Stimulated activated naive CD4-positive, alpha-beta T cell treated with Interleukin-2 at 50 U/mL for 16 hours (primary cell): ENCODE measurements at places on chromosomes 11 and 22.

DNA sequence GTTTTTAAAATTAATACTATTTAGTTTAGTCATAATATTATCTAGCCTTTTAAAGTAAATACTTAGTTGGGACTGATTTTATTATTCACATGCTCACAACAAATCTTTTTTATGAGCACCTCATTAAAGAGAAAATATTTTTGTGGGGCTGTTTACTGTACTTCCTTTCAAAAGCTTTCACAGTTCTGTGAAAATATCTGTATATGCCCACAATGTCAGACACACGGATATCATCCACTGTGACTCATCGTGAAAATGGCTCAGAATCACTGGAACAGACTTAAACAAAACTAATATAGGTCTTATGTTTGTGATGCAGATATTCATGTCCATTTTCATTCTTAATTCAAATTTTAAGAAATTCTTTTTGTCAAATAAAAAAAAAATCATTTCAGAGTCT, 305.2 kb downstream of the RAB38 start:
- DNase-seq = no peak

GRCh38 chr11:128563308-128563707, 24.1 kb downstream of the ETS1 start:
- no peak for DNase-seq

DNA sequence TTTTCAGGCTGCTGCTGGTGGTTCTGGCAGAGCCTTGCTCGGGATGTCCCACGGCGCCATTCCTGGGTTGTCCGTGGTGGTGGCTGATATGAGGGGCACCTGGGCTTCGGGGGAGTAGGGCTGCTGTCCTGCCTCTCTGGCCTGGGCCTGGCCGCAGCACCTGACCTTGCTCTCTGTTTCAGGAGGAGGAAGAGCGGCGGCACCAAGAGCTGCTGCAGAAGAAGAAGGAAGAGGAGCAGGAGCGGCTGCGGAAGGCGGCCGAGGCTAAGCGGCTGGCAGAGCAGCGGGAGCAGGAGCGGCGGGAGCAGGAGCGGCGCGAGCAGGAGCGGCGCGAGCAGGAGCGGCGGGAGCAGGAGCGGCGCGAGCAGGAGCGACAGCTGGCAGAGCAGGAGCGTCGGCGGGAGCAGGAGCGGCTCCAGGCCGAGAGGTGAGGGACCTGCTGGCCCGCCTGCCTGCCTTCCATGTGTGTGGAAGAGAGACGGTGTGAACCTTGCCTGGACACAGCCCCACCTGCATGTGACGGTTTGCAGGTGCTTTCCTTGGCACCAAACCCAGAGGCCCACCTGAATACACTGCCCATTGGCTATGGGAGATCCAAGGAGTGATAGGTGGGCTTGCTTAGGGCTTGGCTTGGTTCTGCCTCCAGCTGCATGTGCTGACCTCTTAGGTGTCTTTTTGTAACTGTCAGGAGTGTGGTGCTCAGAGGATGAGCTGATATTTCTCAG, 22.8 kb downstream of the INCENP start:
- no peak for DNase-seq

DNA sequence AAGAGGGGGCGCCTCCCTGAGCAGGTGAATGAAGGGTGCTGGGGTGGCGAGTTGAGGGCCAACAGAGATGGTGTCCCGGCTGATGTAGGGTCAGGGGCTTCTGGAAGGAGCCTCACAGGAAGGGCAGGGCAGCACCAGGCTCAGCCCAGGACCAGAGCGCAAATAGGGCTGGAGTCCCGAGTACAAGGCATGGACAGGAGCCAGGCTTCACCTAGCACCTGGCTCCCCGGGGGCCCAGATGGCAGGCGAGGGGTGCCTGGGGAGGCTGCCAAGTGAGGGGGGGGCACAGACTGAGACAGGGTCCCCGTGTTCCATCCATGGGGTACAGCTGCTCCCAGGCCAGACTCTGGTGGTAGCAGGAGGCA, 105.8 kb downstream of the KCNQ1 start:
- DNase-seq = no peak

- no peak for DNase-seq
These were observed 18.1 kb downstream of the CKAP5 start for GRCh38 chr11:46827995-46828394.

DNA sequence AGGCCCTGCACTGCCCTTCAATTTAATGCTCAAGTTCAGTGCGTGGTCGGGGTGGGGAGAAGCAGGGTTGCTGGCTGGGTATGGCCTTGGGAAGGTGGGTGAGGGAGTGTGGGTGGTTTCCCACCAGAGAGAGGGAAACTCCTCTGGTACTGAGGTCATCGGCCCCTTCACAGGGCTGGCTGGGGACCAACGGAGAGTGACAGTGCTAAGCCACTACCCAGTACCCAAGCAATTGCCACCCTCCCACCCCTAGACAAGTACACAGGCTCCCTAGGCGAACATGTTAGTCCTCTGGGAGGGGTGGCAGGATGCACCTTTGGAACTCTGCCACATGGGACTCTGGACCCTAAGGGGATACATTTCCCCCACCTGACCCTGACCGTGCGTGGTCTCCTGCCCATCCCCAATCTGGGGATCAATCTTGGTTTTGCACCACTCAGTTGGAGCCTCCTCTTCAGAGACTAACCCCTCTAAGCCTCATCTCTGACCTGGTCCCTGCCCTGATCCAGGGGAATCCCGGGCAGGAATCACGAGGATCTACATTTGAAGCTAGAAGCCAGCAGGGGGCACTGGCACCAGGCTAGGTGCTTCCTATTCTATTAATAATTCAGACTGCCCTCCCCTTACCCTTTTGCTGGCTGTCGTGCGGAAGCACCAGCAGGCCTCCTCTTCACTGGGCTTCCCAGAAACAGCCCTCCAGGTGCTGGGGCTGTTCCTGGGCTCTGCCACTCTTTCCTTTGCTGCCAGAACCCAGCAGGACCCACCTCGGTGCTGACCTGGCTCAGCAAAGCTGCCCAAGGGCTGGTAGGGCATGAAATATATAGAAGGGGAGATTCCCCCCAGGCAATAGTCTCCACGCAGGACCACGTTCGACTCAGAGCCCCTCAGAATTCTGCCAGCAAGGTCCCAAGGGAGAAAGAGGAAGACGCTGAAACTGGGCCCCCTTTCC, 377.7 kb downstream of the TENM4 start:
- DNase-seq = no peak

DNA sequence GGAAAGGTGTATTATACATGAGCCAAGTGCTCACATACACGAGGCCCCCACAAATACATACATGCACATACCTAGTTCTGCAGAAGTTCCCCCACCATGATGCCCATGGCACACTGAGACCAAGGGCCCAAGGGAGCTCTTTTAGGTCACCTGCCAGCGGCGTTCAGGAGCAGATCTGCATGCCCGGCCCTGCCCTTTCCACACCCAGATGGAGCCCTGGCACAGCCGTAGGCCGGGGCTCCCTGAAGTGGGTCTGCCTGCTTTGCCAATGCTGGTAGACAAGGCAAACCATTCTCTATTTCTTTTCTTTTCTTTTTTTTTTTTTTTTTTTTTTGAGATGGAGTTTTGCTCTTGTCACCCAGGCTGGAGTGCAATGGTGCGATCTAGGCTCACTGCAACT, 21.5 kb downstream of the NFAM1 start:
- DNase-seq = no peak

DNA sequence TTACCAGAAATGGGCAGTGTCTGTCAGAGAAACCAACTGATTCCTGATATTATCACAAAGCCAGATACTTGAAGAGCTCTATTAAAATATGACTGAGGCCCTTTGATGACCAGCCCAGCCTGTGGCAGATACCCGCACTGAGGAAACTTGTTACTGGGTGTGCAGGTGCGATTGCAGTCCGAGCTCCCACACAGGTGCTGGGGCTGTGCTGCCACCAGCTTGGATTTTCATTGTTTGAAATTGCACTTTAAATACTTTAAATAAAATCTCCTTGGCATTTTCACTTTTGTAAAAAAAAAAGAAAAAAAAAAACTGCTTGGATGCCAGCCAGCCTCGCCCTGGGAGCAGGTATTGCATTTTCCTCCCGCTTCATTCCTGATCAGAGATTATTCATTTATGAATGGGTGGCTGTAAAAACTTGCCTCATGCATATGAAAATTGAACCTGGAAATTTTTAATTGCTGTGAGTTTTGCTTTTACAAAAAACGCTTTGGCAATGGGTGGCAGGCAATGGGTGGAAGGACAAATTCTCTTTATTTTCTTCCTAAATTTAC, 21.2 kb downstream of the EHF start:
- DNase-seq = no peak

DNA sequence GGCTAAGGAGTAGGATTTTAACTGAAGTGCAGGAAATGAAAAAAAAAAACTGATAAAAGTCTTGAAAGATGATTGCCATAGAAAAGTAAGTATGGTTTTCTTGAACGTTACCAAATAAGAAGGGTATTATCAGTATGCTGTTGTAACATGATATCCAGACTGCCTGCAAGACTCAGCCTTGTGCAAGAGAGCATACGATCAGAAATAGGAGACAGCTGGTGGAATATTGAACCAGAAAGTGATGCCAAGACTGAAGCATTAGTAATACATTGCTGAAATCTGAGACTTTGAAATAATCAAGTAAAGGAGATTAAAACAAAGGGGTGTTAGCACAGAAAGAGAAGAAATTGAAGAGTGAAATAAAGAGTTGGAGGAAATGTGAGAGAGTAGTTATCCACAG, 452.7 kb upstream of the CNTN5 start:
- no peak for DNase-seq

GRCh38 chr11:28621753-28622152, 513.6 kb downstream of the METTL15 start:
- DNase-seq = no peak

GRCh38 chr11:111097191-111097590, 148.3 kb upstream of the POU2AF2 start:
- DNase-seq = no peak

GRCh38 chr11:114164546-114164945, 105.0 kb downstream of the ZBTB16 start:
- DNase-seq = no peak

GRCh38 chr11:105881027-105881426, 141.0 kb downstream of the MSANTD4 start:
- no peak for DNase-seq

- no peak for DNase-seq
These were observed 7.0 kb downstream of the FADD start for GRCh38 chr11:70210051-70210501.

- no peak for DNase-seq
These were observed 82.1 kb downstream of the PPP6R3 start for GRCh38 chr11:68542617-68543016.

- no peak for DNase-seq
These were observed 66.9 kb upstream of the TENM4 start for GRCh38 chr11:79507706-79508105.

- DNase-seq = peak; percentile 30
These were observed 801 bp downstream of the SESN3 start for GRCh38 chr11:95229993-95230809.

DNA sequence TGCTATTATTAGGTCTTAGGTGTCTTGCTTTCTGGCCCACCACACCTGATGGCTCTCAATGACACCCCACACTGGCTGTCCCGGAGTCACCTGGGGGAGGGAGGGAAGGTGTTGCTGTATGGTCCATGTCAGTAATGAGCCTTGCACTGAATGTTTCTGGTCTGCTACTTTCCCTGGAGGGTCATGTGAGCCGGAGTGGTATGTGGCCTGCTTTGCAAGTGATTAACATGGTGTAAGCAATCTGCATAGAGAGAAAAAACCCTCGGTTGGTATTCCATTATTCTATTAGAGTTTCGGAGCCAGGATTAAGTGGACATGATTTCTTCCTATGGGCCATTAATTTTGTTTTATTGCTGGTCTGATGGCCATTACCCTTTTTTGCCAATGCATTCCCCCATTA, 63.9 kb downstream of the PKNOX2 start:
- DNase-seq = no peak

GRCh38 chr11:132050049-132050448, 679.6 kb downstream of the NTM start:
- DNase-seq = no peak

GRCh38 chr11:5476186-5476819, 12.2 kb upstream of the OR52D1 start:
- no peak for DNase-seq

DNA sequence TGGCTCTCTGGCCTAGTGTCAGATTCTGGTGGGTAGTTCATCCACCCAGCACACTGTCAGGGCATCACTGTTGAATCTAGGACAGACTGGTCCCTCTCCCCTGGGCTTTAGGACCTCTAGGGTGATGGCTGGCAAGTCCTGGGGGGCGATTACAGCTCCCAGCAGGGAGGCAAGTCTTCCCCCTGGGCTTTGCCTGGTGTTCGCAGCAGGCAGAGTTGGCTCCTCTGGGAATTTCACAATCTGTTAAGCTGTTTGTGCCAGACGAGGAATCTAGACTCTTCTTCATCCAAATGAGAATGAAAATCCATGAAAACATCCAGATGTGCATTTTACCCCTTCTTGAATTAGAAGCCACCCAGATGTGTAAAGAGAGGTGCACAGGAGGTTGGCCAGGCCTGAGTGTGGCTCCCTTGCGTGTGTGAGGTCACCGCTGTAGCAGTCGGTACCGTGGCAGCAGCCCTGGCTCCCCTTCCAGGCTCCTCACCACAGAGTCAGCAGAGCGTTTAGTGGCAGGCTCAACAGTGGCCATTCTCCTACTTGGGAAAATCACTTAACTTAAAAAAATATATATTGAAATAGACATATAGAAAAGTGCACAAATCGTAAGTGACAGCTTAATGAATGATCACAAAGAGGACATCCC, 99.9 kb upstream of the TBCEL start:
- no peak for DNase-seq

- no peak for DNase-seq
These were observed 30.9 kb upstream of the NAP1L4 start for GRCh38 chr11:3022982-3023381.

DNA sequence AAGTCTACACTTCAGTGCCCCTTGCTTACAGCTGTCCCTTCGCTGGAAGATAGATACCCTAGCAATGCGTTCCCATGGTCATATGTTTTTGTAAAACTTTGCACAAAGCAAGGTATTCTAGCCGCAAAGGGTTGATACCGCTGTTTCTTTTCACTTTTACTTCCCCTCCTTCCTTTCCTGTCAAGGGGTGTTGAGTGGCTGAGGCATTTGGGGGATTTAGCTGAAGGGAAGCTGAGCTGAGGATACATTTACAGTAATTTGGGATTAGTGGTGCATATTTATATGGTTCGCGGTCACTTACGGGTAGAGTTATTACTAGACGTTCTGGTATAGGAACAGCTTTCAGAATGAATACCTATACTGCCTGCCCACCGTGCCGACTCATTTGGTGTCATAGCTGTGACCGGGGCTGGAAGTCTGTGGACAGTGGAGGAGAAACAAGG, 86.9 kb upstream of the WNT11 start:
- DNase-seq = peak; percentile 19

DNA sequence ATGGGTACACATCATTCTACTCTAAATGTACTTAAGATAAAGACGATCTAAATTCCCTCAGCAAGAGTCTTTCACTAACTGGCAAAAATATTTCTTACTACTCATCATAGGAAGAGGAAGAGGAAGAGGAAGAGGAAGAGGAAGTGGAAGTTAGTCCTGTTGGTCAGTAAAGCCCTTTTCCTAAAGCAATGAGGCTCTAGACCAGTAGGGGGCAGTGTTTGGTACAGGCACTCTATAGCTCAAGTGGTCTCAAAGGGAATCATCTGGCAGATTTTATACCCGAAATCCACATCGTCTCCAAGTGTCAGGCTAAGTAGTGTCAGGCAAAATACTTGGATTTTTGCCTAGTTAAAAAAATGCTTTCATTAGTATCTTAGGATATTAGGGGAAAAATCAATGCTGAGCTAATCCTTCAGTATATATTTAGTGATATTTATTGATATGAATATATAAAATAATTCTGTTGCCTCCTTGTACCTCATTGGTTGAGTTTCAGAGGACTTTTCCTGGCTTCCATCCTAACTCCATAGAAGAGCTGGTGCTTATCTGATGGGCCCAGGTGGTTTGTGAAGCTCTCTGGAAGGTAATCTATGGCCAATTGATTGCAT, 7.7 kb downstream of the BLID start:
- no peak for DNase-seq
